Naive B cell (primary cell): ENCODE measurements at places on chromosomes 7 and 10. TPM values are rescaled to one million over a fixed set of nuclear protein-coding genes. Genes with fewer than 3 reads are reported as not detected.

Gene MACC1
- 0.40 TPM for polyA plus RNA-seq

Gene ELAPOR2
- 6.0 TPM for polyA plus RNA-seq

Gene RASA4
- polyA plus RNA-seq: 13.7 TPM

Gene NAMPT
- polyA plus RNA-seq: 29.2 TPM

Gene GPC2
- polyA plus RNA-seq: not detected

- H3K4me1 ChIP-seq: peaks cover 37% of the 10 kb centered on the region
- no peak for DNase-seq
- no peak overlapping the region for H3K27ac ChIP-seq
- no peaks in the 10 kb centered on the region for H3K36me3 ChIP-seq
- no peaks in the 10 kb centered on the region for H3K27me3 ChIP-seq
These were observed 51.3 kb downstream of the BRAF start for GRCh38 chr7:140873434-140873833.

DNA sequence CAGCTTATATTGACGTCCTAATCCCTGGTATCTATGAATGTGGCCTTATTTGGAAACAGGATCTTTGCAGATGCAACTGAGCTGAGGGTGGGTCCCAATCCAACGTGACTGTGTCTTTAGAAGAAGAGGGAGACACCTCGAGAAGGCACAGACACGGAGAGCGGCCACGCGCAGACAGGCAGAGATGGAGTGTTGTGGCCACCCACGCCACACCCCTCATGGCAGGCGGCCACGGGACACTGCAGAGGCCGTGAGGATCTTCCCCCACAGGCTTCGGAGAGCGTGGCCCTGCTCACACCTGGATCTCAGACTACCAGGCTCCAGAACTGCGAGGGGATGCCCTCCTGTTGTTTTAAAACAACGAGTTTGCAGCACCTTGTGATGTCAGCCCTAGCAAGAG is 244.9 kb downstream of the DNAJB6 start:
- no peak overlapping the region for H3K27ac ChIP-seq
- H3K36me3 ChIP-seq: no peaks in the 10 kb centered on the region
- H3K27me3 ChIP-seq: peaks cover 55% of the 10 kb centered on the region

DNA sequence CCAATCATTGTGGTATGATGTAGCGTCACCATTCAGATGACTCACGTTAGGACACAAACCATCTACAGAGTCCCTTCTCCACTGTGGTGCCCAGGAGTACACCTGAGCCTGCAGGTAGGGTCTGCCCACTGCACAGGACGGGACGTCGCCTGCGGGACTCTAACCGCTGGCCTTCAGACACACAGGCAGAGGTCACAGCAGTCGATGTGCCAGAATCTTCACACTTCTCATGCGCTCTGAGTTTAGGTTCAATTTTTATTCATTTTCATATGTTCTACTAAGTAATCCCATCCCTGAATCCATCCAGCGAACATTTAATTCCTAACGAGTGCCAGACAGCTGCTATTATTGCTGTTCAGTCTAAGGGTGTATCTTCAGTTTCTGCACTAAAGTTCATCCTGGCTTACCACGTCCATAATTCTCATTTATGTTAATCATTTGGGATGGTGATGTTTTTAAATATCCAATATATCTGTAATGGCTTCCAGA is 73.3 kb downstream of the CXCL12 start:
- H3K36me3 ChIP-seq: peaks cover 7% of the 10 kb centered on the region
- DNase-seq: no peak
- no peaks in the 10 kb centered on the region for H3K4me1 ChIP-seq
- H3K4me3 ChIP-seq: peak overlapping the region; percentile 0
- peaks cover 39% of the 10 kb centered on the region for H3K27me3 ChIP-seq

GRCh38 chr10:79319115-79319771 is 28.0 kb upstream of the PPIF start:
- H3K27me3 ChIP-seq: no peaks in the 10 kb centered on the region
- peaks cover 45% of the 10 kb centered on the region for H3K4me1 ChIP-seq
- H3K27ac ChIP-seq: no peak overlapping the region
- H3K4me3 ChIP-seq: no peak overlapping the region
- no peak for DNase-seq
- peaks cover 7% of the 10 kb centered on the region for H3K36me3 ChIP-seq

- H3K27me3 ChIP-seq: no peaks in the 10 kb centered on the region
- H3K4me1 ChIP-seq: no peaks in the 10 kb centered on the region
- H3K27ac ChIP-seq: no peak overlapping the region
- H3K4me3 ChIP-seq: no peak overlapping the region
These were observed 289.9 kb upstream of the LRRN3 start for GRCh38 chr7:110800984-110801383.

- H3K36me3 ChIP-seq: no peaks in the 10 kb centered on the region
- DNase-seq: no peak
- H3K27me3 ChIP-seq: peaks cover 3% of the 10 kb centered on the region
- H3K4me3 ChIP-seq: no peak overlapping the region
These were observed 96.4 kb downstream of the MARCHF5 start for GRCh38 chr10:92387289-92387940.

DNA sequence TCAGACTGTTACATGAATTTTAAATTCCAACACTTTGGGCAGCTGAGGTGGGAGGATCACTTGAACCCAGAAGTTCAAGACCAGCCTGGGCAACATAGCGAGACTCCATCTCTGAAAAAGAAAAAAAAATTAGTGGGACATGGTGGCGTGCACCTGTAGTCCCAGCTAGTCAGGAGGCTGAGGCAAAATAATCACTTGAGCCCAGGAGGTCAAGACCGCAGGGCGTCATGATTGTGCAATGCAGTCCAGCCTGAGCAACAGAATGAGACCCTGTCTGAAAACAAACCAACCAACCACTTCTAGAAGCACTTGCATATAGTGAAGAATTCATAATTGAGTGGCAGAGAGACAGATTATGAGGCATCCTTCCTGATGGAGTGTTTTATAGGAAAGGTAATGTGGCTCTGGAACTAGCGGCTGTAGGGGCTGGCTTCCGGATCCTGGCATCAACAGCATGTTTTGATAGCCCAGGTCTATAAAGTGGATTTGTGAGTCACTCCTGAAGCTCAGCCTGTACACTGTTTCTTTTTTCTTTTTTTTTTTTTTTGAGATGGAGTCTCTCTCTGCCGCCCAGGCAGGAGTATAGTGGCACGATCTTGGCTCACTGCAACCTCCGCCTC is 40.3 kb upstream of the RSBN1L start:
- H3K4me3 ChIP-seq: no peak overlapping the region
- no peaks in the 10 kb centered on the region for H3K4me1 ChIP-seq
- no peak overlapping the region for H3K27ac ChIP-seq
- DNase-seq: no peak

GRCh38 chr7:126440542-126440941 is 812.2 kb downstream of the GRM8 start:
- H3K27me3 ChIP-seq: no peaks in the 10 kb centered on the region
- no peaks in the 10 kb centered on the region for H3K4me1 ChIP-seq
- no peak overlapping the region for H3K27ac ChIP-seq
- DNase-seq: no peak
- H3K4me3 ChIP-seq: no peak overlapping the region

- no peak overlapping the region for H3K4me3 ChIP-seq
- H3K36me3 ChIP-seq: no peaks in the 10 kb centered on the region
- H3K4me1 ChIP-seq: no peaks in the 10 kb centered on the region
- H3K27me3 ChIP-seq: no peaks in the 10 kb centered on the region
- DNase-seq: no peak
- no peak overlapping the region for H3K27ac ChIP-seq
These were observed 518.0 kb downstream of the XPNPEP1 start for GRCh38 chr10:109405338-109405737.

DNA sequence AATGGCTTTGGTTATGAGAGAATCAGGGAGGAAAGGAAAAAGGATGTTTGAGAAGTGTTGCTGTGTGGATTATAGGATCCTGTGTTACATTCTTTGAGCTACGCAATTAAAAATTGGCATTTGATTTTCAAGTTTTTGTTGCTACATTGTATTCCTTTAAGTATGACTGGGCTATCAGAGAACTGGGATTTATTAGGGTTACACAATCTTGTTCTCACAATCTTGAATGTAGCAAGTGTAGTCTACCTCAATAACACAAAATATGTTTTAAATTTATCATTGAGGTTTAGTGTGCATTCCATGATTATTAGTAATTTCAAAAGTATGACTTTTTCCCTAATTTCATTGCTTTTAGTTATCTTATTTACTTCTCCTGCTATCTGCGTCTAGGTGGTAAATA is 113.9 kb downstream of the CACNB2 start:
- no peak overlapping the region for H3K4me3 ChIP-seq
- no peak overlapping the region for H3K27ac ChIP-seq
- H3K36me3 ChIP-seq: no peaks in the 10 kb centered on the region
- no peak for DNase-seq
- H3K4me1 ChIP-seq: no peaks in the 10 kb centered on the region

- H3K36me3 ChIP-seq: peaks cover 10% of the 10 kb centered on the region
- H3K27me3 ChIP-seq: peaks cover 49% of the 10 kb centered on the region
- DNase-seq: peak; percentile 36
- peaks cover 17% of the 10 kb centered on the region for H3K4me1 ChIP-seq
These were observed 102.5 kb downstream of the RAMP3 start for GRCh38 chr7:45259966-45260646.

GRCh38 chr10:122342293-122343134 is 32.0 kb upstream of the PLEKHA1 start:
- no peaks in the 10 kb centered on the region for H3K36me3 ChIP-seq

GRCh38 chr7:152140067-152140466 is 114.6 kb downstream of the GALNT11 start:
- no peak for DNase-seq
- no peaks in the 10 kb centered on the region for H3K27me3 ChIP-seq
- peaks cover 40% of the 10 kb centered on the region for H3K36me3 ChIP-seq
- no peak overlapping the region for H3K27ac ChIP-seq

- H3K27ac ChIP-seq: peak overlapping the region; percentile 100
- H3K4me1 ChIP-seq: peaks cover 46% of the 10 kb centered on the region
- H3K36me3 ChIP-seq: peaks cover 44% of the 10 kb centered on the region
- no peak for DNase-seq
- H3K4me3 ChIP-seq: peak overlapping the region; percentile 97
These were observed 1.1 kb downstream of the HNRNPA2B1 start for GRCh38 chr7:26199301-26200037.

DNA sequence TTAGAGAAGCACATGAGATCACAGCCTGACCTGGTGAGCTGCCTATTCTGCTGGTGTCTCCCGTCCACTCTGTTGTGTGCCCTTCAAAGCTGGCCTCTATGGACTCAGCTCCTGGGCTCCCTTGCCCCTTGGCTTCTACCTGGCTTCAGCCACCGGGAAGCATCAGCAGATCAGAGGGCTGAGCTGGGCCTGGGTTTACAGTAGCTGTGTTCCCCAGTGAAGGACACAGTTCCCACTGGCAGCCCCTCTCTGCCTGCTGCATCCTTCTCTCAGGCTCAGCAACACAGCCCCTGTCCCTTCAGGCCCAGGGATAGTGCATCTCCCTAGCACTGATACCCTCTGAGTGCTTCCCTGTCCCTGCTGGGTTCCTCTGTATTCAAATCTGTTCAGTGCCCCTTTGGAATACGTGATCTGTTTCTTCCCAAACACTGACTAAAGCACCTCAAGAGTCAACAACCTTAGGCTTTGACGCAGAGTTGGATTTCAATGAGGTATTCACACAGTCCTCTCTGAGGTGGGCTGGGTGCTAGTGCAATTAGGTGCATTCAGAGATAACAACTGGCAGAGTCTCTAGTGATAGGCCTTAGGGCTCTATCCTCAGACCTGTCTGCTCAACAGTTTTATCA is 109.8 kb downstream of the GRID1 start:
- no peak for DNase-seq
- no peak overlapping the region for H3K27ac ChIP-seq

- no peak overlapping the region for H3K27ac ChIP-seq
- H3K4me1 ChIP-seq: peaks cover 9% of the 10 kb centered on the region
- peaks cover 4% of the 10 kb centered on the region for H3K27me3 ChIP-seq
These were observed 336.5 kb upstream of the PRKCQ start for GRCh38 chr10:6916601-6917000.

DNA sequence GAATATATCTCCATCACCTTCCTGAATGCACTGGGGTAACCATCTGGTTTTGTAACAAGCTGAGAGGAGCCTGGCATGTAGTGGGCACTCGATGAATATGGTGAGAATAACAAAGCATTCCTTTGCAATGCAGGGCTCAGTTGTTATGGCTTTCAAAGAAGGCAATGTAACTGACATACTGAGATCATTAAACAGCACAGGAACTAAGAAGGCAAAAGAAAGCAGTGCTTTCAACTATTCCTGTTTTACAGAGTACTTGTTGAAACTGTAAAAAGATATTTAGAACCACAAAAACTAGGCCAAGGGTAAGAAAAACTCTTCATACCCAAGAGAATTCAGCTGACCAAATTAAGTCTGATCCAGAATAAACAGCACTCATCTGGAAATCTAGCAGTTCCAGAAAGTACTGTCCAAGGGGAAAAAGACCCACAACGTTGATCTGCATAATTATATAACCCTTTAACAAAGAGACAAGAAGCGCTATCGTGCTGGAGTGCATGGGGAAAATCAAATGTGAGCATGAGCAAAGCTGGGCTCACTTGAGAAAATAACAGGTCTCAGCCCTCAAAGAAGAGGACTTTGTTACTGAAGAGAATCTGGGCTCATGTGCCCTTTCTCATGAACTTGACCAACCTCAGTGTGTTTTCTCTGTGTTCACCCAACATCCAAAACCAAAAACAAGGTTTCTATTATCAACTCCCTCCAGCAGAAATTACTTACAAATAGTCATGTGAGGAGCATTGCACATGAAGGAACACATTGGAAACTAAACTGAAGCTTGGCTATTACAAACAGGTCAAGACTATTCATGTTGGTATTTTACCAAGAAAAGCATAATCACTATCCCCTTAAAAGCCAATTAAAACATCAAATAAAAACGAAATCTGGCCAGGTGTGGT is 116.2 kb downstream of the AVL9 start:
- peaks cover 8% of the 10 kb centered on the region for H3K36me3 ChIP-seq
- H3K4me3 ChIP-seq: no peak overlapping the region
- H3K4me1 ChIP-seq: no peaks in the 10 kb centered on the region

GRCh38 chr10:123491364-123491763 is 174.8 kb upstream of the GPR26 start:
- no peaks in the 10 kb centered on the region for H3K36me3 ChIP-seq
- H3K4me1 ChIP-seq: no peaks in the 10 kb centered on the region
- H3K27me3 ChIP-seq: peaks cover 12% of the 10 kb centered on the region
- no peak overlapping the region for H3K4me3 ChIP-seq
- H3K27ac ChIP-seq: no peak overlapping the region

- no peak overlapping the region for H3K27ac ChIP-seq
- H3K27me3 ChIP-seq: no peaks in the 10 kb centered on the region
- peaks cover 4% of the 10 kb centered on the region for H3K36me3 ChIP-seq
- H3K4me3 ChIP-seq: no peak overlapping the region
- no peak for DNase-seq
These were observed 69.4 kb downstream of the DNAJB6 start for GRCh38 chr7:157405914-157406810.

DNA sequence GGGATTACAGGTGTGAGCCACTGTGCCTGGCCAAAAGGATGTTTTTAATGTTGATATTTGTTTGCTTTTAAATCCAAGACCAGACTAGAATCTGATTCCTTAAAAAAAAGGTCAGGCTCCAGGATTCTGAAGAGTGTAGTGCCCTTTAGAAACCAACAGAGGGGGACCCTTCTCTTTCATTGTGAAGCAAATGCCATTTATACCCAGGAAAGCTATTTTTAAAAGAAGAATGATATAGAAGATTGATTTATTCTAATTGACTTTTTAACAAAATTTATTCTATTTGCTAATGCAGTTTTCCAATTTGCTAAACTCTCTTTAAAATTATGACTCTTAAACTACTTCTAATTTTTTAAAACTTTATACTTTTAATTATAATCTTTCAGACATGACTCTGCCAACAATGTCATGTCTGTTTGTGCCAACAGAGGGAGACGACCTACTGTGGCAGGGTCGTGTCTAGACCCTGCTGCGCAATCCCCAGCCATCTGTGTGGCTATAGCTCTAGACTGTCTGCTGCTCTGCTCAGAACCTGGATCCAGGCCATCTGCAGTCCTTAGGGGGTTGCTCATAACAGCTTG is 201.0 kb upstream of the IMMP2L start:
- H3K27ac ChIP-seq: no peak overlapping the region
- no peak for DNase-seq
- H3K36me3 ChIP-seq: no peaks in the 10 kb centered on the region
- no peaks in the 10 kb centered on the region for H3K4me1 ChIP-seq
- H3K27me3 ChIP-seq: no peaks in the 10 kb centered on the region
